ENCODE measurements at places on chromosomes 5 and 9.

DNA sequence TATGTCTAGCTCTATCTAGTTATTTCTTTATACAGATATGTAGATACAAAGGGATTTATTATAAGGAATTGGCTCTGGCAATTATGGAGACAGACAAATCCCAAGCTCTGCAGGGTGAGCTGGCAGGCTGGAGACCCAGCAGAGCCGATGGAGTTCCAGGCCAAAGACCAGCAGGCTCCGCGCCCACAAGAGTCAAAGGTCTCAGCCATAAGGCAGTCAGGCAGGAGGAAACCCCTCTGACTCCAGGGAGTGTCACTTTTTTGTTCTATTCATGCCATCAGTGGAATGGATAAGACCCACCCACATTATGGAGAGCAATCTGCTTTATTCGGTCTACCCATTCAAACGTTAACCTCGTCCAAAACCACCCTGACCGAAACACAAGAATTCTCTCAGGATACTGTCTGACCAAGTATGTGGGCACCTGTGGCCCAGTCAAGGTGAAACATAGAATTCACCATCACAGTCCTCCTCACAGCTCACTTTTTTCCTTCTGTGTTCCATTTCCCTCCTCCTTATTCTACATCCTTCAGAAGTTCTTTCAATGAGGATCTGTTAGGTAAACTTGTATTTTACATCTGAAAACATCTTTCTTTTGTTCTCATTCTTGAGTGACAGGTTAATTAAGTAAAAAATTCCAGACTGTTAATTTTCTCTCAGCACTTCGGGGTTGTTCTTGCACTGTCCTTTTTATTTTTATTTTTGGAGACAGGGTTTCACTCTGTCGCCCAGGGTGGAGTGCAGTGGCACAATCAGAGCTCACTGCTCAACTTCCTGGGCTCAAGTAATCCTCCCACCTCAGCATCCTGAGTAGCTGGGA, 21.2 kb downstream of the RNF130 start:
- DNase-seq, result no peak

- DNase-seq, result no peak
Measured at GRCh38 chr5:26148569-26149107, 889.7 kb downstream of the CDH9 start.

DNA sequence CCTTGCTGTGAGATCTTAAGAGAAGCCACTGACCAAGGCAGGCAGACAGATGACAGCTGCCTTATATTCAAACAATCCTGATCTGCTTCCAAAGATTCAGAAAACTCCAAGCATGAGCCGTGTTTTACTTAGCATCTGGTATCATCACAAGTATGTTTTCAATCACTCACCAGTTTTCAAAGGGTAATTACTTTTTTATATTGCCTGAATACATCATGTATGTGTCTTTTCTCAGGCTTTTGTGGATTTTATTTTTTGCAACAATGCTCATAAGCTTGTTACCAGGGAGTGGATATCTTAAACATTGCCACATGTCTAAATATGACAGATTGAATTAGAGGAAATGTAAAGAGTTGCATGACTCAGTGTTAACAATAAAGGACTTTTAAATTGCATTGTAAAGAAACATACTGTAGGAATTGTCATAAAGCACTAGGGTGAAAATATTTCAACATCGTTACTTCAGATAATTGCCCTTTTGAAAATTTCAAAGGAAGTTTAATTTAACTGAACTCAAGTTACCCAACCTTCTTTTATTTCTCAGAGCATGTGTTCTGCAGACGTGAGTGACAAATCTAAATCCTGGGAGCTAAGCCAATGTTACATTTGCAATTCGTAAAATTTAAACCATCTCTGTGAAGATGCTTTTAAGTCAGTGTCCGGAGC, 326.1 kb downstream of the PLK2 start:
- no peak for DNase-seq

GRCh38 chr9:35920051-35920620, 10.8 kb downstream of the SPAAR start:
- DNase-seq, result no peak

DNA sequence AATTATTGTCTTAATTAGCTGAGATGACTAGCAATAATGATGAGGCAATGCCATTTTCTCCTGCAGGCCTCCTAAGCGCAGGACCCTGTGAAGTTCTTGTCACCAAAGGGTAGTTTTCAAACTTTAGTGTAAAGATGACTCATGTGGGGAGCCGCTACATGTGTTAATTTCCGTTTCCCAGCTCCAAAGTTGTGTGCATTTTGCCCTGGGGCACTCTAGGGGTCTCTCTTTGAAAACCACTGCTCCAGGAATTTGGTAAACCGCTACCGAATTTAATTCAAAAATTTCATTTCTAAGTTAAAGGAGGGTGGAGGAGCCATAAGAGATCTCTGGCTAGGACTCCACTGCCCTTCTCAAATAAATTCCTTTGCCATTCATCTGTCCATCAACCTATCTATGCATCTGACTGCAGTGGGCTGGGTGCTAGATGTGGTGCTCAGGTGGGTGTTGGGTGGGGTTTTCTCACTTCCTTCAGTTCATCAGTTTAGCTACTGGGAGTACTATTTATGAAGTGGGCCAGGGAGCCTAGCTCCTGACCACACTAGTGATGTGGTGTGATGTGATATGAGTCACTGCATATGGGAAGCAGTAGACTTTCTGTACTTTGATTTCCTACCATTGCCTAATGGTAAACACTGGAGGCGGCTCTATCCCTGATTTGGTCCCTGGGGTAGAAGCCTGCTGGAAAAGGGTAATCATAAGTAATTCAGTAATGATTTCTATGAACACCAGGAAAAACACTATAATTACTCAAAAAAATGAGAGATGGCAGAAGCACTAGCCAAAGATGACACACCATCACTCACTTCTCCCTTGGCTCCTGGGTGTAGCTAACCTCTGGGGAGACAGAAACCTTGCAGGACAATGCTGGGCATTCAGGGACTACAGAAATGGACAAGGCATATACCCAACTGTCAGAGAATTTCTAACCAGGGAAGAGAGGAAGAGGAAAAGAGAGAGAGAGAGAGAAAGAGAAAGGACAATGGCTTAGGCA, 4.0 kb upstream of the ZSWIM6 start:
- DNase-seq, result no peak

GRCh38 chr5:81302596-81302995, 1.2 kb downstream of the ZCCHC9 start:
- DNase-seq, result no peak

- no peak for DNase-seq
Measured at GRCh38 chr5:137498301-137498735, 808 bp downstream of the SPOCK1 start.

DNA sequence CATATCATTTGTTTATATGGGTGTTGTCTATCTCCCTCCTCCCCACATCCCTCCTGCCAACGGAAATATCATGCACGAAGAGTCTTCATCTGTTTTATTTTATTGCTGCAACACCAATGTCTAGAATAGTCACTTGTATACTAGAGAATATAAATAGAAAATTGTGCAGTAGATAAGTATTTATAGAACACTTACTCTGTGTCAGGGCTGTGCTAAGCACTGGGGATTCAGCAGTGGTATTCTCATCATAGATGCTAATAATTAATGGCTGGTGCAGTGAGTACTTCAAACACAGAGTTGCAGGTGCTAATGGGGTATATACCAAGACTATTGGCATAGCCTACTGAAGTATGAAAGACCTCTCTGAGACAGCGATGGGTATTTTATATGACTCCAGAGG, 353.5 kb upstream of the CDH6 start:
- DNase-seq, result no peak

DNA sequence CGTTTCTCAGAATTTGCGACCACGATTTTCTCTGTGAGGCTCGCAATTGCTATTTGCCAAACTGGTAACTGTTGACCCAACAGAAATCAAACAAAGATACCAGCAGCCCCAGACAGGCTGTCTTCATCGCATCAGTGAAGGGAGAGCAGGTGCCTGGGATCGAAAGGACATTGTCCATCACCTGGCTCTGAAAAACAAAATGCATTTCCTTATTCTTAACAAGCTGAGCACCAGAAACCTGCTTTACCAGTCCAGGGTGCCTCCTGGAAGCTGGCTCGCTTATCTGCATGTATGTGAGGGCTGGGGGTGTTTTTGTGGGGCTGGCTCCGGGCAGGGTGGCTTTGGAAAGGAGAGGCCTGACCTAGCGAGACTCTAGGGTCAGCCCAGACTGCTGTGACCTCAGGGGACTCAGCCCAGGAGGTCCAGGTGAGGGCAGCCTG, 24.7 kb downstream of the WWC1 start:
- no peak for DNase-seq

- DNase-seq, result no peak
Measured at GRCh38 chr9:12231832-12232231, 461.4 kb upstream of the TYRP1 start.

GRCh38 chr9:68690088-68690487, 15.0 kb upstream of the PIP5K1B start:
- DNase-seq, result no peak

DNA sequence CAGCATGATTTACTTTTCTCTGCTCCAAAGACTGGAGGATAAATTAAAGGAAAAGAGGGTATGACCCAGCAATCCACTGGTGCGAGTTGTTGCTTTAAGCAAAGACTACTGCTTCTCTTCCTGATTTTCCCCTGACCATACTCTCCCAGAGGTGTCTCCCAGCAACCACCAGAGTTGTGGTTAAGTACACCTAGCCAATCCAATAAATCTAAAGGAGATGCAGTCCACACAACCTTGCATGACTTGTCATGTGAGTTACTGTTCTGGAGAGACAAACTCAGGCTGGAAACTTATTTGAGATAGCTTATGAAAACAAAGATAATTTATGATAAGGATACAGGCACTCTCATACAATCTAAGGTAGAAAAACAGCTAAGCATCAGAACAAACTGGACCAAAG, 11.9 kb downstream of the TMC1 start:
- DNase-seq, result no peak

DNA sequence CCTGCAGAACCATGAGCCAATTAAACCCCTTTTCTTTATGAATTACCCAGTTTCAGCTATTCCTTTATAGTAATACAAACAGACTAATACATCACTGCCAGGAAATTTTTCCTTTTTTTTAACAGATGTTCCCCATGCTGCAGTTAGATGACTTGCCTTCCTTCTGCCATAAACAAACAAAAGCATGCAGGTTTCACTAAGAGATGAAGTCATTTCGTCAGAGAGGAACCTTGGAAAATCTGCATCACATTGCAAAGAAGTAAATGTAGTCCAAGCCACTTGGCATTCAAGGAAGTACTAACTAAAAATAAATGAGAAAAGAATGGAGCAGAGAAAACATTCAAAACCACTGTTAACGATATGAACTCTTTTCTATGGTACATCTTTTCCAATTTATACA, 194.1 kb upstream of the EFNA5 start:
- no peak for DNase-seq

GRCh38 chr9:108235609-108236008, 620.2 kb downstream of the ACTL7B start:
- no peak for DNase-seq
